SK-N-MC (cell line): ENCODE measurements at places on chromosomes 5 and 9.

GRCh38 chr5:122220511-122220910 is 91.2 kb downstream of the ZNF474 start:
- DNase-seq = no peak

DNA sequence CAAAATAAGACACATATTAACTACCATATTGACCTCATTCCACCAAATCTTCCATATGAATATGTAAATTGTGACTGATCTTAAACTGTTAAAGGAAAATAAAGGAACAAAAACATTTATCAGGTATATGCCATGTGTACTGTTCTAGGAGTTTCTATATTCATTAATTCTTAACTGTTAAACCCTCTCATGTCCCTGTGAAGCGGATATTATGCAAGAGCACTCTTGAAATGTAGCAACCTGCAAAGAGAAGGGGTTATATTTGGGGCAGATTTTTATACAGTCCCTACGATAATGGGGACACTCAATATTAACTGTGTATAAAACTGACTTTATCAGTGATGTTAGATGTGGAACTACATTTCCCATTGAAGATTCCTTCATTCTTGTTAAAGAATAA is 184.9 kb upstream of the OR13F1 start:
- no peak for DNase-seq

DNA sequence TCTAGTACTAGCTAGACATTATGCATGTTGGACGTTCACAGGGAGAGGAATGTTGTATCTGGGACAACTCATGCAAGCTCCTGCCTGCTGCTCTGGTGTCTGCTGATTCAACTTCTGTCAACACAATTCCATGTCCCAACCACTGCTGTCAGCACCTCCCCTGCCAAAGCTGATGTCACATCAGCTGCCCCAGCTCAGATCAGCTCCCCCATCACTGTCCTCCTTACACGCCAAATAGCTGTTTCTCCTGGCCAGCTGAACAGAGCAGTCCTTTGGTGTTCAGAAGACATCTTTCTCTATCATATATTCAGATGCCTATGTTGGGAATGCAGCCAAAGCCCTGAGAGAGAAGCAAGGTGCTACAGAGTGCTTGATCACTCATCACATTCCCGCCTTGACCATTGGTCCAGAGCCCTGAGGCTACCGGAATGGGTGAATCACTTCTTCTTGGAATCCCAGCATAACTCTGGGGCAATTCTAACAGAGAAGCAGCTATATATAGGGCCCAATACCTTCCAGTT is 223.3 kb downstream of the SEC61B start:
- no peak for DNase-seq

GRCh38 chr5:120400356-120400755 is 63.7 kb upstream of the PRR16 start:
- DNase-seq = no peak

GRCh38 chr9:113238202-113238858 is 17.0 kb downstream of the SLC31A1 start:
- DNase-seq = no peak

DNA sequence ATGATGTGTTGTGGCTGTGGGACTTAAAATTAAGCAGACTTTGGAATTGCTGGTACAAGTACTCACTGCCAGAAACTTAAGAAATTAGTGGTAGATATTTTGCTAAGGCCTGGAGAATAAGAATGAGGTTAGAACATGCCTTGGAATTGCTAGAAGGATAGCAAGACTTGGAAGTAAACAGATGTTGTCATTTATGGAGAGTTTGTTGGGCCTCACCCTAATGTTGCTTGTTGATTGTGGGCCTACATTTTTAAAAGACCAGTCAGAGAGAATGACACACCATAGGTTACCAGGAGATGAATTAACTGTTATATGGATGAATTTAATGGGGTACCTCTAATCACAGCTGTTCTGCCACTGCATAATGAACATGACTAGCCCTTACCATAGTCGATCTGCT is 120.1 kb upstream of the GAS1 start:
- no peak for DNase-seq
